Mononuclear cell (primary cell): ENCODE measurements at places on chromosomes 1 and 21. TPM values are rescaled to one million over a fixed set of nuclear protein-coding genes. Genes with fewer than 3 reads are reported as not detected.

UQCRHL gene
- total RNA-seq, result 1.2 TPM

PGLYRP4 gene
- total RNA-seq, result not detected

NUP210L gene
- total RNA-seq, result under 0.01 TPM

PLA2G2A gene
- total RNA-seq, result not detected

FCER1G gene
- 190 TPM for total RNA-seq
